Right atrium auricular region (tissue), 2 donors: ENCODE measurements at places on chromosomes 16 and 17. TPM values are rescaled to one million over a fixed set of nuclear protein-coding genes. Genes with fewer than 3 reads are reported as not detected.
A peak's percentile ranks its signal among the peaks of the same experiment; 100 is the strongest.

FN3KRP gene
- 6.1 TPM for total RNA-seq

KRT17 gene
- total RNA-seq = not detected

FBXL16 gene
- total RNA-seq = 1.3 TPM

PIGL gene
- total RNA-seq = 14.0 TPM

HS3ST3A1 gene
- total RNA-seq = 5.6 TPM

ABCA3 gene
- total RNA-seq = 7.5 TPM

LPCAT2 gene
- total RNA-seq = 9.9 TPM

CES5A gene
- not detected for total RNA-seq

GRCh38 chr16:19524616-19525384, 1.1 kb downstream of the CCP110 start:
- peak overlapping the region; percentile 79 for H3K27ac ChIP-seq
- H3K4me1 ChIP-seq = no peaks in the 10 kb centered on the region
- DNase-seq = no peak
- H3K4me3 ChIP-seq = peak overlapping the region; percentile 97
- no peaks in the 10 kb centered on the region for H3K27me3 ChIP-seq

DNA sequence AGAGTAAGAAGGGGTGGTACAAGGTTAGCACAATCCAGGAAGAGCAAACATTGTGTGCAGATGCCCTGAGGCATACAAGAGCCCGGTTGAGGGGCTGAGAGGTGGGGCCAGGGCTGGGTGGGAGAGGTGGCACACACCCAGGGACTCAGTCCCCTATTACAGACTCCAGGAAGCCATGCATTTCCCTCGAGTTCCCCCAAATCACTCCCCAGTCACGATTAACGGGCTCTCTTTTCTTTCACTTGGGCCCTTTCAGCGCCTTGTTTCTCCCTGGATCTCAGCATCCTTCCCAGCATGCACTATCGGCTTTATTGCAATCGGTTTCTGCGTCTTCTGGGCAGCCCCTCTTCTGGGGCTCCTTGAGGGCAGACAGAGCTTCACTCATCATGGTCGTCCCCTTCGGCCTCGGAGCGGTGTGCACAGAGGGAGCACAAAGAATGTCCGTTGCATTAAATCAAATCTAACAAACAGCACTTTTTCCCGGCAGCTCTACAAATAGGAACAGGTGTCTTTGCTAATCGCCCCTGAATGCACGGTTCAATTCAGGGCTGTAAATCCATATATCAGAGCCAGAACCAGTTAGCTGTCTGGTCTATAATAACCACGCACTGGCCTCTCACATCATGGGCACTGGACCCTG, 184.6 kb upstream of the HSBP1 start:
- no peaks in the 10 kb centered on the region for H3K4me1 ChIP-seq
- no peak overlapping the region for H3K27ac ChIP-seq
- H3K4me3 ChIP-seq = no peak overlapping the region
- no peaks in the 10 kb centered on the region for H3K27me3 ChIP-seq
- H3K36me3 ChIP-seq = no peaks in the 10 kb centered on the region
- peak; percentile 38 for DNase-seq

DNA sequence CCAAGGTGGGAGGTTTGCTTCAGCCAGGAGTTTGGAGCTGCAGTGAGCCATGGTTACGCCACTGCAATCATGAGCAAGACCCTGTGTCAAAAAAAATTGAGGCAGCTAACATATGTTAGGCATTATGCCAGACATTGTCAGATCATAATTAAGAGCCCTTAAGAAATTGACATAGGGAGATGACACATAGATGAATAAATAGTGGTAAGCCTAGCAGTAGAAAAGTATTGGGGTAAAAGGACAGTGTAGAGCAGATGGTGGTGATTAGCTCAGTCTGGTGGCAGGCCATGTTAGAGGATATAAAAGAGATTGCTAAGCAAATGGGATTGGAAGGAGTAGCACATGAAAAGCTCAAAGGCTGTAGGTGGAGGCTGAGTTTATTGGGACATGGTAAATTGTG, 22.6 kb downstream of the SRCAP start:
- H3K36me3 ChIP-seq = peaks cover 91% of the 10 kb centered on the region
- H3K27me3 ChIP-seq = no peaks in the 10 kb centered on the region
- no peak overlapping the region for H3K4me3 ChIP-seq
- no peak overlapping the region for H3K27ac ChIP-seq

DNA sequence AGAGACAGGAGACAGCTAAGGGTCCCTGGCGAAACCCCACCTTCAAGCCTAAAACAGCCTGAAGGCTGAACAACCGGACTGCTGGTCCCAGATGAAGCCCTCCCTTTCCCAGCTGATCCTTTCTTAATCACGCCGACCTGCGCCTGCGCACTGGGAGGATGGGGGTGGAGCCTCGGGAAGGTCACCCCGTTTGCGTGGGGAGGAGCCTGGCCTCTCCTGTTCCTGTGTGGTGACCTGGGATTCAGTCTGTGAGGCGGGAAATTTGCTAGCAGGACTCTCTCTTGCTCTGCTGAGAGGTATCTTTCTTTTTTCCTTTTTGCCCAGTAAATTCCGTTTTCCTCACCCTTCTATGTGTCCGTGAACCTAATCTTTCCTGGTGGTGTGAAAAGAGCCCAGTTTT, 9.6 kb downstream of the FAM20A start:
- H3K27me3 ChIP-seq = no peaks in the 10 kb centered on the region
- no peak overlapping the region for H3K27ac ChIP-seq
- H3K4me3 ChIP-seq = no peak overlapping the region
- peaks cover 11% of the 10 kb centered on the region for H3K4me1 ChIP-seq
- no peaks in the 10 kb centered on the region for H3K36me3 ChIP-seq
- no peak for DNase-seq

DNA sequence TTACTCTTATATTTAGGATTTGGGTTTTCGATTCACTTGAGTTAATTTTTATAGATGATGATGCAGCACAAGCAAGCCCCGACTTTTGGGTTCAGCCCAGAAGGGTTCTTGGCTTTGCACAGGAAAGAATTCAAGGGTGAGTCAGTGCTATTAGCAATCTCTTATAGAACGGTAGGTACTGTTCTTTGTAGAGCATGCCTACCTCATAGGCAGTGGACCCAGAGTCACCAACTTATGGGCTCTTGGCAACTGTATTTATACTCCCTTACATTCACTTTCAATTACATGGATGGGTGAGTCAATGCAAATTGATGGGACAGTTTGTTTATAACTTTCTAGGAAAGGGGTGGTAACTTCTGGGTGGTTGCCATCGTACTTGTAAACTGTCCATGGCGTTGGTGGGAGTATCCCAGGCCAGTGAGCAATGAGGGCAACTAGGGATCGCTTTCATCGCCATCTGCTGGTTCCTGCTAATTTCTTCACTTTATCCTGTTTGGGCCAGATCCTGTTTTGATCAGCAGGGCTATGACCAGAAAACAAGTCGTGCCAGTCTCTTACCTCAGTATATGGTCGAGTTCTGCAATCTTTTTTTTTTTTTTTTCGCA, 362.6 kb downstream of the CNTNAP4 start:
- H3K27me3 ChIP-seq = no peaks in the 10 kb centered on the region
- no peak overlapping the region for H3K4me3 ChIP-seq
- no peak overlapping the region for H3K27ac ChIP-seq
- DNase-seq = no peak
- H3K4me1 ChIP-seq = no peaks in the 10 kb centered on the region
- no peaks in the 10 kb centered on the region for H3K36me3 ChIP-seq

DNA sequence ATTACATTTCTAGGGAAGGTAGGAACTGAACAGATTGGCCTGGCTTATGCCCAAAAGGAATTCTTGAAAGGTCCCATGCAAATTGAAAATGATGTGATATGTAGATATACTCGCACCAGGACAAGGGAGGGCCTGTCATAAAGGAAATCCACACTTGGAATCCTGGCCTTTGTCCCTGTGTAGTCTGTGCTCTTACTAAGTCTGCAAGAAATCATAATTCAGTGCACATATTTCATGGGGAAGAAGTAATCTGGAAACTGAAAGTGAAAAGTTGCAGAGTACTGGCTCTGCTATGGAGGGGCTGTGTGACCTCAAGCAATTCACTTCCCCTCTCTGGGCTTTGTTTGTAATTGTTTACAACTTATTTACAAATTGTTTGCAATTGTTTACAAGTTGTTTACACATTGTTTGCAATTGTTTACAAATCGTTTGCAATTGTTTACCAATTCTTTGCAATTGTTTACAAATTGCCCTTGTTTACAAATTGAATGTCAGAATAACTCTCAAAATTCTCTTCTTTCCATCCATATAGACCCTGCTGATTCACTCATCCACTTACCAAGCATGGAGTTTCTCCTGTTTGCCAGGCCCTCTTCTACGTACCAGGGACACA, 12.9 kb downstream of the SCNN1G start:
- H3K27ac ChIP-seq = no peak overlapping the region
- no peak overlapping the region for H3K4me3 ChIP-seq
- no peak for DNase-seq
- H3K36me3 ChIP-seq = no peaks in the 10 kb centered on the region

- no peak overlapping the region for H3K27ac ChIP-seq
- peaks cover 15% of the 10 kb centered on the region for H3K36me3 ChIP-seq
- no peaks in the 10 kb centered on the region for H3K27me3 ChIP-seq
- H3K4me1 ChIP-seq = peaks cover 23% of the 10 kb centered on the region
- DNase-seq = no peak
Observed at GRCh38 chr16:31090540-31090939, 1.8 kb upstream of the PRSS53 start.
